ENCODE measurements at places on chromosomes 12 and 14.

DNA sequence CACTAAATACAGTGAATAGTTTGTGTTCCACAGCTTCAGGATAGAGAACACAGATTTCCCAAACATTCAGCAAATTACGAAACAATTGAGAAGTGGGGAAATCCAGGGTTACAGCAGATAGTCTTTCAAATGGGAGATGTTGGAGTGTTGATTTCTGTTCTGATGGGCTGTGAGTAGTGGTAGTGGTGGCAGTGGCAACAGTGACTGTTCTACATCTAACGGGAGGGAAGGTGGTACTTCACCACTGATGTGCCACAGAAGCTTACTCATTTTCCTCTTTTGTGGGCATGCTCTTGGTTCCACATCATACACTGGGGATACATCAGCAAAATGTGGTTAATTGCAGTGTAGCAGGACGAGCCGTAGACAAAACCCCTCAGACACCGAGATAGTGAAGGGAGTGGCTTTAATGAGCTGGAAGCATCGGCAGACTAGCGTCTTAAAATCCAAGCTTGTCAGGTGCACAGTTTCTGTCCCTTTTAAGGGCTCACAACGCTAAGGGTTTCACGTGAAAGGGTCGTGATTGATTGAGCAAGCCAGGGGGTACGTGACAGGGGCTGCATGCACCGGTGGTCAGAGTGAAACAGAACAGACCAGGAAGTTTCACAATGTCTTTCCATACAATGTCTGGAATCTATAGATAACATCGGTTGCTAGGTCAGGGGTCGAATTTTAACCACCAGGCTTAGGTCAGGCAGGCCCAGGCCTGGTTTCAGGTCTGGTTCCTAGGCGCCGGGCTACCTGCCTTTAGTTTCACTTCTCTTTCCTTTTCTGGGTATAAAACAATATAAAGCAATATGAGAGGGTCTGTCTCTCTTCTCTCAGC, 330.6 kb upstream of the FBXO33 start:
- DNase-seq, result no peak

GRCh38 chr14:47269756-47270492, 405.5 kb downstream of the MDGA2 start:
- DNase-seq, result no peak

- DNase-seq, result no peak
These were observed 82.9 kb downstream of the RCOR1 start for GRCh38 chr14:102675396-102675795.

DNA sequence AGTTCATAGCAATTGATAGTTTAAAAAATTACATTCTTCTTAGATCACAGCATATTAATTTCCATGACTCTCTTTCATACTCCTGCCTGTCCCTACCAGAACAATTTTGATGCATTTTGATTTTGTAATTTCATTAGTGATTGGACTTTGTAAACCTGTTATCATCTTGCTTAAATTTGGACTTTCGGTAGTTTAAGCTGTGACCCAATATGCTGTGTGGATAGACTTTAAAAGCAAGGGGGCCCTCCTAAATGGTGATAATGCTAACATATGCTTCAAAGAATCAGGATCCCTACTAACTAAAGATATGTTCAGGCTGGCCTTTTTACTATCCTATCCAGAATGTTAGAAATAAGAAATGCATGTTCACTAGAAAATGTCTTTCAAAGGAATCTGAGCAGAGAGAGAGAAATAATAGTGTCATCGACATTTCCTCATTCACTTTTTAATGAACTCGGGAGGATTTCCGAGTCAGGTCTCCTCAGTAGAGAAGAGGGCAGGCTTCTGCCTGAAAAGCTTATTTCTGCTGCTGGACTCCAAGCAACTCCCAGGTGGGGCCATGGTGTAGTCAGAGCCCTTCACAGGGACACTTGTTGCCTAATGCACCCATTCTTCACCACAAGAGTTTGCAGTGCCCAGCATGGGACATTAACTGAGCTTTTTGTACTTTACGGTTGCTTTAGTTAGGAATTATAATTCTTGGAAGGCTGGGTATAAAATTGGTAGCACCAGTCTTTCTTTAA, 16.7 kb downstream of the SLC38A4 start:
- DNase-seq, result no peak

GRCh38 chr12:120784804-120785203, 59.2 kb downstream of the ACADS start:
- no peak for DNase-seq

DNA sequence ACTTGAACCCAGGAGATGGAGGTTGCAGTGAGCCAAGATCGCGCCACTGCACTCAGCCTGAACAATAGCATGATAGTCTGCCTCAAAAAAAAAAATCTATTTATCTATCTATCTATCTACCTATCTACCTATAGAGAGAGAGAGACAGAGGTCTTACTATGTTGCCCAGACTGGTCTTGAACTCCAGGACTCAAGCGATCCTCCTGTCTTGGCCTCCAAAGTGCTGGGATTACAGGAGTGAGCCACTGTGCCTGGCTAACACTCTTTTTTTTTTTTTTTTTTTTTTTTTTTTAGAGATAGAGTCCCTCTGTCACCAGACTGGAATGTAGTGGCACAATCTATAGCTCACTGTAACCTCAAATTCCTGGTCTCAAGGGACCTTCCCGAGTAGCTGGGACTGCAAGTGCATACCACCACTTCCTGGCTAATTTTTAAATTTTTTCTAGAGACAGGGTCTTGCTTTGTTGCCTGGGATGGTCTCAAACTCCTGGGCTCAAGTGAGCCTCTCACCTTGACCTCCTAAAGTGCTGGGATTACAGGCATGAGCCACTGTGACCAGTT, 1.9 kb downstream of the FAM186A start:
- no peak for DNase-seq

DNA sequence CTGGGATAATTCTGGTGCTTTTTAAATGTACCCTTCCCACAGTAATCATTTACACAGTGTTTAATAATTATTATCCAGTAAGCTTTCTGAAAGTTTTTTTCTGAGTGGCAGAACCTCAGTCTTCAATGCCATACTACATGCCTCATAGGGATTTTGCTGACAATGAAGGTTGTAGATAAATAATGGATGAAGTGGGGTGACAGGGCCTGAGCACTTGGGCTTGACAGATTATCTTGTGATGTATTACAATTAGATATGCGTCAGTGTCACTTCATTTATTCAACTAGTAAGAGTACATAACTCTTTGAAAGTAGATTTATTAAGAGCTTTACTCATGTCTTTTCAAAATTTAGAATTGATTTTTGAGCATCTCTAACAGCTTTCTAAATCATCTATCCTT, 176.1 kb downstream of the PDZRN4 start:
- no peak for DNase-seq

GRCh38 chr12:100895192-100895591, 100.6 kb downstream of the ANO4 start:
- DNase-seq, result no peak

GRCh38 chr12:27534060-27534764, 10.2 kb downstream of the PPFIBP1 start:
- DNase-seq, result no peak

- no peak for DNase-seq
These were observed 304.3 kb upstream of the PRICKLE1 start for GRCh38 chr12:42893803-42894202.

Measured in posterior cingulate gyrus (tissue), 11 donors.